ENCODE measurements at places on chromosomes 3 and 15.

GRCh38 chr3:73324203-73325155, 263.0 kb downstream of the EBLN2 start:
- no peak for DNase-seq

- DNase-seq = no peak
These were observed 211.5 kb upstream of the TP63 start for GRCh38 chr3:189419683-189420082.

GRCh38 chr3:30204126-30204525, 402.3 kb upstream of the TGFBR2 start:
- DNase-seq = no peak

DNA sequence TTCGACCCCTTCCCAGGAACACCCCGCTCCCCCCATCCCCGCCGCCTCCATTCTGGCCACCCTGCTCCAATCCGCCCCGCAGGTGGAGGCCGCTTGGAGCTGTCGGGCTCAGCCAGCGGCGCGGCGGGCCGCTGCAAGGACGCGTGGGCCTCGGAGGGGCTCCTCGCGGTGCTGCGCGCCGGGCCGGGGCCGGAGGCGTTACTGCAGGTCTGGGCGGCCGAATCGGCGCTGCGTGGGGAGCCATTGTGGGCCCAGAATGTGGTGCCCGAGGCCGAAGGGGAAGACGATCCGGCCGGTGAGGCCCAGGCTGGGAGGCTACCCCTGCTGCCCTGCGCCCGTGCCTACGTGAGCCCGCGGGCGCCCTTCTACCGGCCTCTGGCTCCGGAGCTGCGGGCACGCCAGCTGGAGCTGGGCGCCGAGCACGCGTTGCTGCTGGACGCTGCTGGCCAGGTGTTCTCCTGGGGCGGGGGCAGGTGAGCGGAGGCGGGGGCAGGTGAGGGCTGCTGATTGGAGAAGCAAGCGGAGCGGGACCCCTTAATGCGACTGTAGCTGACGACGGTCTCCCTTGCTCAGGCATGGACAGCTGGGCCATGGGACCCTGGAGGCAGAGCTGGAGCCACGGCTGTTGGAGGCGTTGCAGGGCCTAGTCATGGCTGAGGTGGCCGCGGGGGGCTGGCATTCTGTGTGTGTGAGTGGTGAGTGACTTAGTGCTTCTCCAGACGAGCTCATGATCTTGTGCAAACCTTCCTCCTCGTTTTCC, 2.5 kb downstream of the RCCD1 start:
- no peak for DNase-seq

- DNase-seq = no peak
These were observed 98.6 kb downstream of the FBLN2 start for GRCh38 chr3:13647298-13648059.
